GM23248 (cell line): ENCODE measurements at places on chromosomes 4 and X. TPM values are rescaled to one million over a fixed set of nuclear protein-coding genes. Genes with fewer than 3 reads are reported as not detected.
A peak's percentile ranks its signal among the peaks of the same experiment; 100 is the strongest.

DNA sequence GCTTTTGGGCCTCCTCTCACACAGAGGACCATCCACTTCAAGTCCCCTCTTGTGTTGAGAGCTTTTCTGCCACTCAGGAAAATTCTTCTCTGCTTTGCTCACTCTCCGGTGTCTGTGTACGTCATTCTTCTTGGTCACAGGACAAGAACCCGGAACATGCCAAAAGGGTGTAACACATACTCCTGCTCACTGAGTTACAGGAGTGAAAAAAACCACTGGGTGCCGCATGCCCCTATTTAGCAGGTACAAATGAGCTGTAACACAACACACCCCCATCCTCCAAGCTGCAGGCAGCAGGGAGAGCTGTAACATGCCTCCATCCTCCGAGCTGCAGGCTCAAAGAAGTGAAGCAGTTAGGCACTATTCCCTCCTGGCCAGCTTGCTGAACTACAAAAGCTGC is 13.0 kb upstream of the CXCL2 start:
- peak; percentile 83 for DNase-seq

DNA sequence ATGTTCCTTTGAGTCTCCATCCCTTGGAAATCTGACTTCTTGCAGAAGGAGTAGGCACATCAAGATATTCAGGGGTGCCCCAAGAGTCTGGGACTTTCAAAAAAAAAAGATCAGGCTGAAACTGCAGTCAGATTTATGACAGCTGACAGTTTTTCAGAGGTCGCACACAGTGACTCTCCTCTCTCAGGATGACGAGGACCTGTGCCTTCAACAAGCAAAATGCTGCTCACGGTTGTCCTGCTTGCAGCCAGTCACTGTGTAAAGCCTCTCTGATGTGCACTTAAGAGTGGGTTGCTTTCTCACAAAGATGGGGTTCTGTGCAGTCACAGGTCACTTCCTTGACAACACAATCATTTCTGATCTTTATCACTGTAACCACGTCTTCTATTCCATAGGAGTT is 178.2 kb downstream of the PTTG2 start:
- no peak for DNase-seq

DNA sequence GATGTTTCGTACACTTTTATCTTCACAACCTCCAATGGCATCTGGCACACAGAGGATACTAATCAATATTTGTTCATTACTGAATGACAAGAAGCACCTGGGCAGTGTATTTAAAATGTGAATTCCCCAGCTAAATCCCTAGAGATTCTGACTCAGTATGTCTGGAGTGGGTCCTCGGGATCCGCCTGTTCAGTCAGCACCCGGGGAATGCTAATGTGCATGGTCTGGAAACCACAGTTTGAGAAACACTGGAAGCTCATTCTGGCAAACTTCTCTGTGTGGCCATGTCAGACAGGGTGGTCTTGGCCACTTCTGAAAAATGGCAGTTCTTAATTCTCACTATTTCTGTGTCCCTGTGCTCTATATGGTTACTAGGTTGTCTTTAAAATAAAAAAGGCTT is 138.8 kb upstream of the VCX start:
- DNase-seq = peak; percentile 42

- DNase-seq = no peak
These were observed 33.2 kb upstream of the SMS start for GRCh38 chrX:21907260-21907659.

- peak; percentile 52 for DNase-seq
These were observed 62.7 kb upstream of the SORBS2 start for GRCh38 chr4:185874516-185875230.

GRCh38 chr4:120163895-120164294 is 97.2 kb upstream of the MAD2L1 start:
- DNase-seq = no peak

DNA sequence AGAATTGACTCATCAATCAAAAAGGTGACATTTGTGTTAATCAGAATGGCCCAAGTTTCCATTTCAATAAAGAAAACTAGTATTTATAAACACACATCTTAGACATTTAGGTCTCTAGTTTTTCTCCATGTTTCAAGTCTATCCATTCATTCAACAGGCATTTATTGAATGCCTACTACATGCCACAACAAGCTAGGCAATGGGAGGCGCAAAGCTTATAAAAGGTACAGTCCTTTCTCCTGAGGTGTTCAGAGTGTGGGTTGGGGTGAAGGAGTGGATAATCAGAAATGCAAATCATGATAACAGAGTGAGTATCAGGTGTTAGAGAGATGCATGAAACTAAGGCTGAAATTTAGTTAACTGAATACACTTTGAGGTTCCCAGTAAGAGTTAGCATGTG is 78.0 kb downstream of the HCCS start:
- DNase-seq = no peak

- no peak for DNase-seq
These were observed 795.0 kb downstream of the CENPC start for GRCh38 chr4:66750273-66750672.

GRCh38 chrX:96591421-96591820 is 93.2 kb upstream of the DIAPH2 start:
- no peak for DNase-seq

- no peak for DNase-seq
These were observed 474.7 kb downstream of the NKX6-1 start for GRCh38 chr4:84024405-84024804.

GRCh38 chr4:76987685-76988084 is 38.1 kb downstream of the SEPTIN11 start:
- peak; percentile 61 for DNase-seq

GRCh38 chr4:13007802-13008470 is 476.2 kb downstream of the RAB28 start:
- DNase-seq = no peak

DNA sequence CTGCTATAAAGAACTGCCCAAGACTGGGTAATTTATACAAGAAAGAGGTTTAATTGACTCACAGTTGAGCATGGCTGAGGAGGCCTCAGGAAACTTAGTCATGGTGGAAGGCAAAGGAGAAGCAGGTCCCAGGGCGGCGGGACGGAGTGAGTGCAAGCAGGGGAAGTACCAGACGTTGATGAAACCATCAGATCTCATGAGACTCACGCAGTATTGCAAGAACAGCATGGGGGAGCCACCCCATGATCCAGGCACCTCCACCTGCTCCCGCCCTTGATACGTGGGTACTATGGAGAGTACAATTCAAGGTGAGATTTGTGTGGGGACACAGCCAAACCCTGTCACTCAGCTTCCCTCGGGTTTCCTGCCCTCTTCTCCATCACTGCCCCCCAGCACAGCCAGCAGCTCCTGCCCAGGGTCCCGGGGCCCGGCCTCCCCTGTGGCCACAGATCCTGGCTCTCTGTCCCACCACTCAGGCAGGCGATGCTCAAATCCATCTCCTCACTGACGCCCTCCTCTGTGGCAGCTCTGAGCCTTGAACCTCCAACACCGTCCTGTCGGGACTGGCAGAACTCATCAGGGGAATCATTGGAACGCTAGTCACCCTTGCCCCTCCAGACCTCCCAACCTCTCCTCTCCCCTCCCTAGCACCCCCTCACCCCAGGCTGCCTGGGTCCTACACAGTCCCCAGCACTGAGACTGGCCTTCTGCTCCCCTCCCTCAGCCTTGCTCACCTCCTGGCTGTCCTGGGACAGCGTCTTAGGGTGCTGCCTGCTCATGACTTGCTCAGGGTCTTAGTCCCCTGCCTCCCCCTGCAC is 37.6 kb downstream of the FGFRL1 start:
- no peak for DNase-seq

- no peak for DNase-seq
These were observed 28.8 kb downstream of the FGF2 start for GRCh38 chr4:122855353-122855890.

DNA sequence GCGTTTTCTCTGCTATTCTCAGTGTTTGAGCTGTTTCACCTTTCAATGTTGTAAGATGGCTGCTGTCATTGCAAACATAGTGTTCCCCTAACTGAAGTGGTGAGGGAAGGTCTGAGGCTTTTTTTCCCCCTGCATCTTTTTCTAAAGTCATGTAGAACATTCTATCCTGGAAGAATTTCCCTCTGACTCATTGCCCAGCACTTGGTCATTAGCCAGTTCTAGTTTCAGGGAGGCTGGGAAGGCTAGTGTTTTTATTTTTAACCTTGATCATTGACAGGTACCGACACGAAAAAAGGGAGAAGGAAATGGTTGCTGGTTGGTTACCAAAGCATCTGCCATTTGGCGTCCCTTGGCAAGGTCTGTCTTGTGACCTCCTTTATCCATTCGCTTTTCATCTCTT is 6.6 kb downstream of the LANCL3 start:
- no peak for DNase-seq

DNA sequence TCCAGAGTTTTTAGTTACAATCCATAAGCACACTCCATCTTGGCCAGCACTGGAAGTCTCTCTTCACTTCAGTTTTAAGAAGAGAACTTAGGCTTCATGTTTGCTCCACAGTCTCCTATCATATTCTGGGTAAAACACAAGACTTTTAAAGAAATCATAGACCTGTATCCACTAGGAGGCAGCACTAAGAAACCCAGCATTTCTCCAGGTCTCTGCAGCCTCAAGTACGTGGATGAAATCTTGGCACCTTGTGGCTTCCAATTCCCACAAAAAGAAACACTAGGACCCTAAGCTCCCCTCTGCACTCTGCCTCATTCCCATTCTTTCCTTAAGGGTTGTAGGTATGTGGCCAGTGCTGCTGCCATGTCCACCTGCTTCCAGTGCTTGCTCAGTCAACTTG is 367.3 kb upstream of the CASK start:
- DNase-seq = peak; percentile 20

DNA sequence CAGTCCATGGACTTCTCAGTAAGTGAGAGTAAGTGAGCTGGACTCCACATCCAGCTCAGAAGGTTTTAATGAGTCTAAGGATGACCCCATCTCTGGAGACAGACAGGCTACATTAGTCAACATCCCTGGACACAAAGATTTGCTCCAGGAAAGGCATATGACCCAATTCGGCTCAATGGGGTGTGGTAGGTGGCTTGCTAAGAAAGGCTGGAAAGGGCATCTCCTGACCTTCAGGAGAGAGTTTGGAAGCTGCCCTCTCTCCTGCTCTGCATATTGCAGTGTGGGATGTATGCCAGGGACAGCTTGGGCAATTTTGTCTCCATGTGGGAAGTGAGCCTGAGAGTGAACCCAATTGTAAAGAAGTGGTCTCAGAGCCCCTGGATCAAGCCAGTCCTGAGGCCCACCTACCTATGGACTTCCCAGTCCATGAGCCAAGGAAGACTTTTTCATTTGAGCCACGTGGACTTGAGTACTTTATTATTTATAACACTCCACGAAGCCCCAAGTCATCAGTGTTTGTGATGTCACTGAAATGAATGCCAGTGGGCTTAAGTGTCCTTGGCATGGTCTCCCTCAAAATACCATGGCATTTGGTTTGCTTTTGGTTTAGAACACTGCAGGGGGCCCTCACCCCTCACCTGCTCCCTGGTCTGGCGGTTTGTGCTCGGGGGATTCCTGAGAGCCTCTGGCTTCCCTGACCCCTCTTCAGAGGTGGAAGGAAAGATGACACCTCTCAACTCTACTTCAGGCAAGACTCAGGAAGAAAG is 10.4 kb upstream of the ABLIM2 start:
- no peak for DNase-seq

GRCh38 chr4:119106036-119107000 is 29.3 kb upstream of the MYOZ2 start:
- DNase-seq = peak; percentile 70

Gene EVC
- polyA plus RNA-seq = 4.0 and 4.9 TPM in 2 replicates

Gene AKAP4
- polyA plus RNA-seq = not detected in 2 replicates

Gene FGD1
- polyA plus RNA-seq = 5.4 and 6.0 TPM in 2 replicates

Gene ARX
- not detected in 2 replicates for polyA plus RNA-seq

Gene PDCL2
- not detected in 2 replicates for polyA plus RNA-seq

Gene NLRP2B
- polyA plus RNA-seq = not detected in 2 replicates

Gene ETDB
- not detected in 2 replicates for polyA plus RNA-seq

Gene SLC10A4
- polyA plus RNA-seq = not detected in 2 replicates

Gene JCHAIN
- polyA plus RNA-seq = 4.7 and 4.9 TPM in 2 replicates

Gene EDA
- not detected in 2 replicates for polyA plus RNA-seq

Gene MAD2L1
- 40.6 and 41.3 TPM in 2 replicates for polyA plus RNA-seq

Gene IL3RA
- 0.13 and 0.30 TPM in 2 replicates for polyA plus RNA-seq

Gene SCML1
- polyA plus RNA-seq = 8.7 and 10.0 TPM in 2 replicates
